ENCODE measurements at places on chromosomes 4 and X. TPM values are rescaled to one million over a fixed set of nuclear protein-coding genes. Genes with fewer than 3 reads are reported as not detected.
A peak's percentile ranks its signal among the peaks of the same experiment; 100 is the strongest.

DNA sequence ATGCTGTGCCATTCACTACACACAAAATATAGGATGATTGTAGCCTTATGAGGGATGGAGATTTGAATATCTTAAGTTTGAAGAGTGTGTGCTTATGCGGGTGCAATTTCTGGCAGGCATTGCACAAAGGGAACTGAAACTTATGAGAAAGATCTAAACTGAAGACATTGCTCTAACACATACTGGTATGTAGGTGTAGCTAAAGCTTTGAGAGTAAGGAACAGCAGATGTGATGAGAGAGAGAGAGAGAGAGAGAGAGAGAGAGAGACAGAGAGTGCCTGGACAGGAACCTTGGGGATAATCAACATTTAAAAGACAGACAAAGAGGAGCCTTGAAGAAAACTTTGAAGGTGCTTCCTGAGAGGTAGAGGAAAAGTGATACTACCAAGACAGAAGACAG, 379.7 kb downstream of the SPRY1 start:
- no peak for DNase-seq

Gene STARD8
- total RNA-seq, result 0.25 TPM

Gene HAND2
- total RNA-seq, result not detected

- no peak for DNase-seq
These were observed 34.8 kb upstream of the GPR78 start for GRCh38 chr4:8545439-8545765.

DNA sequence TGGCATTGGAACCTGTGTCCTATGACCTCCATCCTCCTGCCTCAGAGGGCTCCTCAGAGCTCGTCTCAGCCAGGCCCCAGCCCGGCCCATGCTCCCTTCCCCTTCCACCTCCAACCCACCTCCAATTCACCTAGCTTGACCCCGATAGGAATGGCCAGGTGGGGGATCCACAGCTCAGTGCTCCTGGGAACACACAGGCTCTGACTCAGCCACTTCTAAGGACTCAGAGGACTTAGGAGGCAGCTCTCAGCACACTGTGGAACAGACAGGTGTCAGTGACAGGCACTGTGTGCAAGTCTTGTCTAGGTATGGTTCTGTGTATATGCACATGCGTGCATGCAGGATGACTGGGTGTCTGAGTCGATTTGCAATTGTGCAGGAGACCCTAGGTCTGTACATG, 44.8 kb downstream of the PJA1 start:
- DNase-seq, result no peak

- DNase-seq, result no peak
These were observed 43.0 kb downstream of the UGT2B28 start for GRCh38 chr4:69323284-69323683.

GRCh38 chrX:11970578-11971359, 167.5 kb upstream of the FRMPD4 start:
- no peak for DNase-seq

DNA sequence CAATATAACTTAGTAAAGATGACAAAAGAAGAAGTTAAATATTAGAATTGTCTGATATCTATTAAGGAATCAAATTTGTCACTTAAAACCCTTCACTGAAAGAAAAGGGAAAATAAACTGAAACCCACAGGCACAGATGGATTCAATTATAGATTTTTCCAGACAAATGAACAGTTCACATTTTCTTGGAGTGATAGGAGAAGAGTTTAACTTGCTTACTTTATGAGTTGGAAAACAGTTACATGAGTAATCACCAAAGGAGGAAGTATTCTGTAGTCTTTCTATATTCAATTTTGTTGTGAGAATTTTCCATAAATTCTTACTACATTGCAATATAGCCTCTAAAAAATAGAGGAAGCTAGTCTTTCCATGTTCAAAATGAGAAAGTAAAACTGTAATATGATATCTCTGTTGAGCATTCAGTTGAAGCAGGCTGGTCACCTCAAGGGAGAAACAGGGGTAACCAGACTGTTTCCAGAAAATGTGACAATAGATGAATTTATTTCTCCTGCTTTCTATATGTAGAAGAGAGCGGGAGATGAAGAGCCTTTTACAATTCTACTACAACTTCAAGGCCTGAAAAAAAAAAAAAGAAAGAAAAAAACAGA, 330.3 kb upstream of the EPHA5 start:
- DNase-seq, result no peak

- DNase-seq, result no peak
These were observed 349.7 kb downstream of the IQCM start for GRCh38 chr4:149465955-149466354.

DNA sequence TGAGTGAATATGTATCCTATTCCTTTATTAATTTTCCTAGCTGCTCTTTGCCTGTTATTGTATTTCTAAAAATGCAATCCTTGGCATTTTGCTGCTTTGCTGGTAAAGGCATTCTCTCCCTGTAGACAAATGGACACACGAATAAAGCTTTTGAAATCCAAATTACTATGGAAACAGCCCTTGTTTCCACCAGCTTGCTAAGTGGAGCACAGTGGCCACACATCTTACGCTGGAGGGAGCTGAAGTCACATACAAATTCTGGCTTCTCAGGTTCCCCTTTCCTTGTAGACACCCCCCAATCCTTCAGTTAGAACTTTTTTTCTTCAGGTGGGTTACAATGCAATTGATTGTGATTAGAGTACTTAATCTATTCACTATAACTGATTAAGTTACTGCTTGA, 66.2 kb downstream of the AGA start:
- DNase-seq, result no peak

DNA sequence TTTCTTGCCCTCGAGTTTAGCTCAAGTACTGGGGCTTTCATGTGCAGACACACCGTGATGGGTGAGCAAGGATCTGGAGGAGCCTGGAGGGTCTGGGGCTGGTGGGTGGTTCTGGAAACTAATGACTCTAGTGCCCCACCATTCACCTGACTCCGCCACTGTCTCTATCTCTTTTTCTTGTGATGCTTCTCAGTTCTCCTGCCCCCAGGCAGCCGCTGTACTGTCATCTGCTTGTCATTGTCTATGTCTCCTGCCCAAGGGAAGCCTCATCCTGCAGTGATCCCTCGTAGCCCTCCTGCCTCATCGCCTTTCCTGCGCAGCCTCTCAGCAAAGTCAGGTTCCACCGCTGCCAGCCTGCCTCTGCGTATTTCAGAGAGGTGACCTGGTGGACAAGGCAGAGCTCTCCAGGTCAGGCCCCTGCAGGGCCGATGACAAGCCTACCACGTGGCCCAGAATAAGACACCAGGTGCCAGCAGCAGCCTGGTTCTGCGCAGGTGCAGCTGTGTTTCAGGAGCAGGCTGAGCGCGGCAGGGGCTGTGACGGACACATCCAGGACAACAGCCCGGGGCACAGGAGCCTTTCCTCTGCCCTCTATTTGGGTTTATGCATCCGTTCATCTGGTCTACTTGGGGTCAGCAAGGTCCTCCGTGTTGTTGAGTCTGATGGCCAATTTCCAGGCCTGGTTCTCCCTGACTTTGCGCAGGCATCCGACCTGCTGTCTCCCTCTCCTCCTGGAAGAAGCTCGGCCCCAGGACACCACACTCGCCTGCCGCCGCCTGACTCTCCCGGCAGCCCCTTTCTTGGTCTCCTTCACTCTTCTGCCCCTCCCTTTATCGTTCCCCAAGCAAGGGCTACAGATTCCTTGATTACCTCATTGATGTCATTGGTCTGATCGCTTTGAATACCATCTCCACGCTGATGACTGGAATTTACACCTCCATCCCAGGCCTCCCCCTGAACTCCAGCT, 30.9 kb upstream of the CDKN2AIP start:
- no peak for DNase-seq

Gene PF4V1
- total RNA-seq, result not detected

GRCh38 chr4:29560452-29560851, 1159.7 kb upstream of the PCDH7 start:
- DNase-seq, result no peak

- DNase-seq, result no peak
These were observed 306.1 kb upstream of the TAPT1 start for GRCh38 chr4:16532240-16532970.

DNA sequence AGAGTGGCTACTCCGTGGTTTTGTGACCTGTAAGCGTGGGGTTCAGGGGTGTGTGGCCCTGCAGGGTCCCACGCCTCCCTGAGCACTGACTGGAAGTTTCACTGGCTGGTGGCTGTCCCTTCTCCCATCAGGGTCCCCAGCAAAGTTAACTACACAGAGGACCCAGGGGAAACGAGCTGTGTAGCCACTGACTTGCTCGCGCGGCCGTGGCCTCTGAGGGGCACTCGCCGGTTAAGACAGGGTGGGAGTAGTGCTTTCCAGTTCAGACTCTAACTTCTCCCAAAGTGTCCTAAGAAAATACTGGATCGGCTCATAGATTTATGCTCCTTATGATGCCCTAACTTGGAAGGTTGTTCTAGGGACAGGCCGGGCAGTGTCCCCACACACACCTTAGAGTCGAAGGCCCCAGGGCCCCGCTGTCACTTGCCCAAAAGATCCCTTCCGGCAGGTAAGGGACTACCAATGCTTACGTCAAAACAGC, 28.2 kb downstream of the NELFA start:
- no peak for DNase-seq

Gene ZNF280C
- 4.2 TPM for total RNA-seq

Gene ZXDA
- total RNA-seq, result 17.5 TPM

Gene NEXMIF
- 0.74 TPM for total RNA-seq

Gene GATA1
- total RNA-seq, result not detected

DNA sequence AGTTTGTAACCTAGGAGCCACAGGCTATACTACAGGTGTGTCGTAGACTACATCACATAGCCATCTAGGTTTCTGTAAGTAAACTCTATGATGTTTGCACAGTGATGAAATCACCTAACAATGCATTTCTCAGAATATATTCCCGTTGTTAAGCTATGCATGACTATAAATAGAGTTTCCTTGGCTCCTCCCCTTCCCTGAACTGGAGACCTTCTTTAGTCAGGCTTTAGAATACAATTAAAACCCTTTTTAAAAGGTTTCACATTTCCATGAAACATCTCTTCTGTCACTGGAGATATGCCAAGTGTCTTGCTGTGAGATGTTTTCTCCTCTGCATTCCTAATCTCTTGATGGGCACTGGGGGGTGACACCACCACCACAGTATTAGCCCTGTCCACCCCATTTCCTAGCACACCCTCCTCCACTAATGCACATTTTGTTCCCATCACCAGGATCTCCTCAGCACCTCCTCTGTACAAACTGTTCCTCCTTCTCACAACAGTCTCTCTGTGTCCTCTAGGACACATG, 334.6 kb upstream of the CPEB2 start:
- no peak for DNase-seq

DNA sequence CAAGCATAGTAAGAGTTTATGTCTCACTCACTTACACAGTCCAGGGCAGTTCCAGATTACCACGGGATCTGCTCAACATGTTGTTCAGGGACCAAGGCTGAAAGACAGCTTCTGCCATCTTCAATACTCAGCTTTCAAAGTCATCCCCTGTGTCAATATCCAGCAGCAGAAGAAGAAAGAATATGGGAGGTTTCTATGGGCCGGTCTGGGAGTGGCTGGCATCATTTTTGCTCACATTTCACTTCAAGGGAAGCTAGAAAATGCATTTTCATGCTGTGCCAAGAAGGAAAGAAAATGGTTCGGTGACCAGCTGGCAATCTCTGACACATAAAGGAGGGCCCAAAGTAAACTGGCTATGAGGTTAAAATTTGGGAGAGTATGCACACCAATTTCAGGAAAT, 211.5 kb upstream of the KLF3 start:
- DNase-seq, result no peak

DNA sequence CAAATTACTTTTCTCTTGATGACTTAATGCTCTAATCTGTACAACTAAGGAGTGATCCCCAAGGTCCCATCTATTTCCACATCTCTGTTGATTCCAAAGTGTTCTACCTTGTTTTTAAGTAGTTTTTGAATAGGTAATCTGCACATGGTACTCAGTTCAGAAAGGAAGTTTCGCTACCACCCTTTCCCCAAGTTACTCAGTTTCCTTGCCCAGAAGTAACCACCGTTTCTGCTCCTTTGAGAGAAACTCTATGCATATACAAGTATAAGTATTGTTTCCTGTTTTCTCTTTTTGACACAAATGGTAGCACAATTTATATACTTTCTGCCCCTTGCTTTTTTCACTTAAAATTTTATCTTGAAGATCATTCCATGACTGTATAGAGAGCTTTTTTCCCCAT, 18.1 kb downstream of the TMEM154 start:
- no peak for DNase-seq

Gene CPLX1
- total RNA-seq, result 1.5 TPM

DNA sequence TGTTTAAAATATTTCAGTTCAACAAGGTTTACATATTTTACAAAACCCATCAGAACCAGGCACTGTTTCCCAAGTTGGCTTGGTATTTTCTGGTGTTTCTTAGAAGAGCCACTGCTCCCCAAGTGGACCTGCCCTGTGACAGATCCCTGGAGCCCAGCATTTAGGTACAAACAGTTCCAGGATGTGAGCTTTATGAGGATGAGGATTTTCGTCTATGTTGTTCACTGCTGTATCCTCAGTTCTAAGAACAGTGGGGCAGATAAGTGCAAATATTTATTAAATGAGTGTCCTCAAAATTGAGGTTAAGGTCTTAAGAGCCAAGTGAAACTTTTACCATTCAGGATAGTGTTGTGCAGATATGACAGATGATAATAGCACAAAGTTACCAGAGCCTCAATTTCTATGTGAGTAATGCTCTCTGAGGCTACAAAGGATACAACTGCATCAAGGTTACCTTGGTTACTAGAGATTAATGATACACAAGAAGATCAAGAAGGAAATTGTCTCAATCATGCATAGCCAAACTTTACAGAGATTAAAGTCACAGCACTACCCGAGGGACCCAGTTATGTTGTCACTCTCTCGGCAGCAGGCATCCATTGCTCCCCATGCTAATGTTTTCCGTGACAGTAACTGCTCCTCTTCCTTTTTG, 37.5 kb downstream of the ANXA3 start:
- DNase-seq, result no peak

- DNase-seq, result no peak
These were observed 6.2 kb downstream of the PPP1R2C start for GRCh38 chrX:42771506-42772335.

- DNase-seq, result peak; percentile 4
These were observed 20.1 kb downstream of the LYAR start for GRCh38 chr4:4269856-4270255.

Gene GPC4
- total RNA-seq, result not detected

DNA sequence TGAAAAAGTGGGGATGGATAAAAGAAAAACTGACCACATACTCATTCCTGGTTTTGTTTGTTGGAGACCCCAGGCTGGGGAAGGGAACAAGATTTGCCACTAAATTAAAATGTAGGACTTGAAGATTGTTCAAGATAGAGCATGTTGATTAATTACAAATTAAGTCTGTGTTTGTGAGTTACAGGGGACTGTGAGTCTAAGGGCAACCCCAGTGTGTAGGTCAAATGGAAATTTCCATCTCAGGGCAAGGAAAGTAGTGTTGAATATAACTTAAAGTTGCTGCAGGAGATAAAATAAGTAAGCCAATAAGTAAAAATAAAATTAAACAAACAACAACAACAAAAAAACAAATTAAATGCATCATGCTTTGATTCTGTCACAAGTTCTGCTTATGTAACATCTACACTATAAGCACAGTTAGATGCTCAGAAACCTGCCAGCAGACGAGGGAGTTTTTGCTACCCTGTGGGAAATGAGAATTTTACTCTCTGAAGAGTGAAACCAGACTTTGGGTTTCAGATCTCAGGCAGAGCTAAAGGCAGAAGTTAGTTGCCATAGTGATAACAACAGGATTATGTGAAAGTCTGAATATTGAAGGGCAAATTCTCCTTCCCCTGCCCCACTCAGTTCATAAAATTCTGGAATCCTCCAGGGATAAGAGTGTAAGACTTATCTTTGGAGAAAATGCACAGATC, 352.3 kb downstream of the GRXCR1 start:
- DNase-seq, result no peak

Data from CD4-positive, alpha-beta T cell (primary cell).